ENCODE measurements at places on chromosomes 1 and 21.
A peak's percentile ranks its signal among the peaks of the same experiment; 100 is the strongest.

DNA sequence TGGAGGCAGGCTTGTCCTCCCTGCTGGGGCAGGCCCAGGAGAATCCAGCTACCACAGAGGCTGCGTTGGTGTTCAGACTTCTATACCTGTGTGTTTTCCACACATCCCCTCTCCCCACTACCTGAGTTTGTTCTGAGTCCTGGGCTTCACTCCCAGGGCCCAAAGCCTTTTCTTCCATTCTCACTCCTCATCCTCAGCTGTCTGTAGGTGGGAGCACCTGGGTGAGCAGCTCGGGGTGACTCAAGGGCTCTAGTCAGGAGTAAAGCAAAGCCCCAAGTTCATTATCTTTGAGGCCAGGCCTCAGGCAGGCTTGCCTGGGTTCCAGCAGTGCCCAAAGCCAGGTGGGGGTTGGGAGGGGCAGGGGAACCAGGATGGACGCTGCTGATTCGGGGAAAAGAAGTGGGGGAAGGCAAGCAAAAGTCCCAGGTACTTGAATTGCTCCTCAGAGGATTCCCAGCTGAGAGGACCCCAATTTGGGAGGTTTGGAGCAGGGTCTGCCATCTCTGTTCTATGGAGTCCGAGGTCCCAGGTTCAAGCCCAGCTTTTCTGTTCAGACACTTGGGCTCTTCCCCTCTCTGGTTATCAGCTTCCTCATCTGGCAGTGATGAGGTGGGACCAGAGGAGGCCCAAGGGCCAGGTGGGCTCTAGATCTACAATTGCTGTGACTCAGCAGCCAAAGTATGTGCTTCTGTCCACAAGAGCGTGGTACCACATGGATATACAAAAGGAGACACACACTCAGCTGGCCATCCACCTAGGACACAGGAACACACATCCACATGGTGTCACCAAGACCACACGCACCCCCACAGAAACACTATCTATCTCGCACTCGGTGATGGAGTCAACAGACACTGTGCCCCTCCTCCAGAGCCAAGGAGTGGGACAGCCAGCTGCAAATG is 5.8 kb upstream of the PTPN7 start:
- DNase-seq = no peak

DNA sequence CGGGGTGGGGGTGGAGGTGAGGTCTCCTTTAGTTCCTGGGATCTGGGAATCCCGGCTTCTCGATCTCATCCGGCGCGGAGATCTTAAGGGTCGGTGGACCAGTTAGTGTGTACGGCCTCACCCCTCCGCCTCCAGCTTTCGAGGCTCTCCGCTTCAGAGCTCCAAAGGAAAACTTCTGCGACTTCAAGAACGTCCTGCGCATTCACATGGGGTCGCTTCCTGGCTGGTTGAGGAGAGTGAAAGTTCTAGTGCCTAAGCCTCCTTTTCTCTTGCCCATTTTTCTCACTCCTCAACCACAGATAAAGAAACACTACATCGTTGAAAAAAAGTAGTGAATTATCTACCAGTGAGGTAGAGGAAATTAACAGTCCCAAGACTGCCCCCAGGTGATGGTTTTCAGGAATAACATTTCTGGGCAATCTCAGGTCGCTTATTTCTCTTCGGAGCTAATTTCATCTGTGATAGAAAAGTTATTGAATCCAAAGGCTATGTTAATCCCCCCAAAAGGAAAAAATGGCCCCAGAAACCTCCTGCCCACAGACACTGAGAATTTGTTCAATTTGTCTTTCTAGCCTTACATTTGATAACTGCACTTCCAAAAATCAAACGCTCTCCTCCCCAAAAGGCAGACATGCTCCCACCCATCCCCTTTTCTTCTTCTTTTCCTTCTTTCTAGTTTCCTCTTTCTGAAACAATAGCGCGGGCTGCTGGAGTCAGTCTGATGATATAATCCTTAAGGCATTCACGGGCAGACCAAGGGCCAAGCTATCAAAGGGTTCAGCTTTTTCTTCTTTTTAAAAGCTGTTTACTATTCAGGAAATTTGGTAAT is 20.6 kb upstream of the TBX15 start:
- no peak for DNase-seq

DNA sequence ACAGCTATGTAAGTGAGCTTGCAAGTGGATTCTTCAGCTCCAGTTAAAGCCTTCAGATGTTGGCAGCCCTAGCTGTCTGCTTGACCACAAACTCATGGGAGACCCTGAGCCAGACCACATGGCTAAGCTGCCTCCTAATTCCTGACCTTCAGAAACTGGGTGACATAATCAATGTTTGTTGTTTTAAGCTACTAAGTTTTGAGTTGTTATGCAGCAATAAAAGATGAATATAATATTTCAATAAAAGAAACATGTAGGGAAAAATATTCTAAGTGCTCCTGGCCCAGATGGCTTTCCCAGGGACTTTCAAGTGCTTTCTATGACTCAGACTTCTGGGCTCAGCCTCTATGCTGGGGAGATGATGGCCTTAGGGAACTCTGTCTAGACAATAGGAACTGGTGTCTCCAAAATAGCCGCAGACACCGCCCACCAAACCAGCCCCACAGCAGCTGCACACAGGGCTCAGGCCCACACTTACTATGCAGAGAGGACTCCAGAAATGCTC is 20.3 kb upstream of the AZIN2 start:
- DNase-seq = peak; percentile 79

DNA sequence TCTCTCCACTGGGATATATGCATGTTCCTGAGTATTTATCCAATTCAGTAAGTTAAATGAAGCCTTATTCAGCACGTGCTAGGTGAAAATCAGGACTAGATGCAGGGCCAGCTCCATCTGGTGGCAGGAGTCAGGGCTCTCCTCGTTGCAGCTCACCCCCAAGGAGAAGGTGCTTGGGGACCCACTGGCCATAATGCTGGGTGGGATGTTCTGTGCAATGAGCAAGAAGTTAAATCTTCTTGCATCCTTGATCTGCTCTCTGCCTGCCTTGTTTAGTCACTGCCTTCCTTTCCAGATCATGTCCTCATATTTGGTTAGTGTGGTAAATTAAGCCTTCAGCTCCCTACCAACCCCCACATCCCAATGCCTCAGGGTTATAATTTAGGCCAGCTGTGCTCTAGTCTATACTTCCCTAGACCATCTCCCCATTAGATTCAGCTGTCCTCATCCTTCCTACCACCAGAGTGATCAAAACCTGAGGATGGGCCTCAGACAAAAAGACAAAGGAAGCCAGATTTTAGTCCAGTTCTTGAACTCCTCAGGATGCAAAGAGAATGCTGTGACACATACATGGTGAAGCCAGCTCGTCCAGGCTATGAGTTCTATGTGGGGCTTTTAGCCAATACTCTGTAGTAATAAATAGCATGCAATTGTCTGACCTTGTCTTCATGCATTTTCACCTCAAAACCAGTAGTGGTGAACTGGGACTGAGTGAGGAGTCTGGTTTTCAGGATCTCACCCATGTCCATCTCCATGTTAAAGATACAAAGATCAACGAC is 55.9 kb downstream of the SEC16B start:
- DNase-seq = no peak

- DNase-seq = no peak
These were observed 77.7 kb upstream of the PLPPR5 start for GRCh38 chr1:99082366-99082765.

DNA sequence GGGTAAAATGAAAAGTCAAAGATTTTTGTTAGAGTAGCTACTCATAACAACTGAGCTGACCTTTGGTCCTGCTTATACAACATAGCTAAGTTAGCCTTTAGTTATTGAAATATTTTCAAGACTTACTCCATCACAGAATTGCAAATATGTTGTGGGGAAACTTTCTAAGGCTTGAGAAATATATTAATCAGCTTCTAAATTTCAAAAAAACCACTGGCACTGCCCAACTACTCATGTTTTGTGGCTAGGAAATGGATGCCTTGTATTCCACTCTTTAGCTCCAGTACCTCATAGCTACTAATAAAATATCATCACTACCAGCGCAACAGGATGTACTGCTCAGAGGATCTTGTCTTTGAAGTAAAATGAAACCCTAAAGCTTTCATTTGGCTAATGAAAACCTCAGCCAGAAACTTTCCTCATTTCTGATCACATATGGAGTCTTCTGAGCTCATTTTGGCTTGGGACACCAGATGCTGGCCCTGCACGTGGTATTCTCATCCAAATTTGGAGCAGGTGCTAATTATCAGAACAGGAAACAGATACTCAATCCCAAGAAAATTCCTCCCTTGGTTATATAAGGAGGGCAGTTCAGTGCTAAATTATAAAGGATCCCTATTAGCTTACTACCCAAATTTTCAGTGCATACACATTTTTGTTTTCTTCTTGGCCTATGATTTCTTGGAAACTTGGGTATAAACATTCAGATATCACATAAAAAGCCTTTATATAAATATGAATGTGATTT is 690.7 kb downstream of the ADGRL2 start:
- DNase-seq = no peak

- no peak for DNase-seq
These were observed 1.3 kb downstream of the ZNF644 start for GRCh38 chr1:91020486-91020885.

- no peak for DNase-seq
These were observed 65.3 kb upstream of the TENT5C start for GRCh38 chr1:117540532-117540931.

DNA sequence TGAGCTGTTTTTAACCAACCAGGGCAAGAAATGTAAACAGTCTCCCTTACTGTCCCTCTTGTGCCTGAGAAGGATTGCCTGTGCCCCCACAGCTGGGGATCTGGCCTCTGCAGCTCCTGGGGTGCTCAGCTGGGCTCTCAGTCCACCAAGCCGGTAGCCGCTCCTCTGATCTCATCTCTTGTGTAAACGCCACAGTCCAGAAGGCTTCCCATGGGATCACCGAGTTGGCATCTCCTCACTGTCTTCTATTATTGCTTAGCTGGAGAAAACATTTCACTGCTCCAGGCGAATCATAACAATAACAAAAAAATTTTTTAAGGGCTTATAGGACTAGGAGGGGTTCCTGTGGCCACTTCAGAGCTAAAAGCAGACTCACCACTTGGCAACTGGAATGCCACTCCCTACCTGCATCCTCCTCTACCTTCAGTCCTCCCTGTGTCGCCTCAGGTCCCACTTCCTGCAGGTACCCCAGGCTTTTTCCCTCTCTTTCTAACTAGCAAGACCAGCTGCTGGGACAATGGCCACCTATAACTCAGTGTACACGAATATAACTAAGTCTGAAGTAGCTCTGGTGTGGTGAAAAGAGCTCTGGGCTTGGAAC is 75.8 kb downstream of the ATP1A1 start:
- no peak for DNase-seq

- no peak for DNase-seq
These were observed 5.9 kb downstream of the PKLR start for GRCh38 chr1:155295183-155295941.

GRCh38 chr1:46362158-46362557 is 21.6 kb downstream of the NSUN4 start:
- DNase-seq = peak; percentile 5

DNA sequence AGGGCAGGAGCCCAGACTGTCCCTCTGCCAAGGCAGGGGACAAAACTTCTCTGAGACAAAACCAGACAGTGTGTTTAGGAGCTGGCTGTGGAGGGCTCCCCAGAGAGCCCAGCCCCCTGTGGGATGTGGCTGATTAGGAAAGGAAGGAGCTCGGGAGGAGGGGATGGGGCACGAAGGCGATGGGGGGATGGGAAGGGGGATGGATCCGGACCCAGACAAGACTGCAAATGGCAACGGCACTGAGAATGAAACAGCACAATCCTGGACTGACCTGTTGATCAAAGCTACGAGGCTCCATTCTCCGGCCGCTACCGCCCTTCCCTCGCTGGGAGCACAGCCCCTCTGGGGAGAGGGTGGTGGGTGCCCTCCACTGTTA is 33.1 kb downstream of the FOXO6 start:
- DNase-seq = no peak

DNA sequence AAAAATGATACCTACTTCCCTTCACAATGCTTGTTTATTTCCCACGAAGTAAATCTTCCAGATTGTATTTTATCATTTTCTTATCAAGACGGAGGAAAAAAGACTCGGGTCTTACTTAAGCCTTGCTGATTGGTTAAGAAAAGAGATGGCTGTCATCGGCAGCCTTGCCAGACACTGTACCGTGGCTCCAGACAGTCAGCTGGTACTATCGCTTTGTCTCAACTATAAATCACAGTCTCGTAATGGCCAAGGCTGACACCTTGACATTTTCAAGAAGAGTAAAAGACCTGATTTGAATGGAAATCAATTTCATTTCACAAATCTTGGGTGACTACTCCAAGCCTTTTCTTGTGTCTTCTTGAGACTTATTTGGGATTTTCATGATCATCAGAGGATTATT is 868.0 kb downstream of the USP25 start:
- no peak for DNase-seq

DNA sequence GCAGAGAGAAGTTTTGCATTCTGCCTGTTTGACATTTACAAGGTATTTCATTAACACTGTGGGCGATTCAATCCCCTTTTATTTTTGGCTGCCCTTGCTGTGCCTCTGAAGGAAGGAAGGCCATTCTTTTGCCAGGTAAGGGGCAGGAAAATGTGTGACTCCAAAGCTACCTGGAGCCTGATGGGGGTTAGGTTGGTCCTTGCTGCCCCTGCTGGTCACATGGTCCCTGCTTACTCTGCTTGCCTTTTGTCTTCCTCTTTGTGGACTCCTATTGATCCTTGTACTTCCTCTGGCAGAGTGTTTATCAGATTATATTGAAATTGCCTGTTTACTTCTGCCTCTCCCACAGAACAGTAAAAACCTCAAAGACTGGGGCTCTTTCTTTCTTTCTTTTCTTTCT is 65.7 kb downstream of the ST6GALNAC3 start:
- no peak for DNase-seq

DNA sequence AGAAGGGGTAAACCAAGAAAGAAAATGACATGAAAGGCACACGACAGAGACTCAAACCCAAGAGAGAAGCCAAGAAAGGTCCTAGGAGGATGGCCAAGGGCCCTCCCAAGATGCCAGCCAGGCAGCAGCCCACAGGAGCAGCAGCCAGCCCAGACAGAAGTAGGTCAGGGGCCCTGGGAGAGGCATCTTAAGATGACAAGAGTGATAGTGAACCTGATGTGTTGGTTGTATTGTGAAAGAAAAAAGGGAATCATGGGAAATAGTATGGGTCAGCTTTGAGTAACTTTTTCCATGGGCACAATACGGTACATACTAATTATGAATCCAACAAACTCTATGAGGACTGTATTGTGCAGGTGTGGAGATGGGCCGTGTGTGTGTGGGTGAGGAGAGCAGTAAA is 3.3 kb downstream of the CCSAP start:
- no peak for DNase-seq

DNA sequence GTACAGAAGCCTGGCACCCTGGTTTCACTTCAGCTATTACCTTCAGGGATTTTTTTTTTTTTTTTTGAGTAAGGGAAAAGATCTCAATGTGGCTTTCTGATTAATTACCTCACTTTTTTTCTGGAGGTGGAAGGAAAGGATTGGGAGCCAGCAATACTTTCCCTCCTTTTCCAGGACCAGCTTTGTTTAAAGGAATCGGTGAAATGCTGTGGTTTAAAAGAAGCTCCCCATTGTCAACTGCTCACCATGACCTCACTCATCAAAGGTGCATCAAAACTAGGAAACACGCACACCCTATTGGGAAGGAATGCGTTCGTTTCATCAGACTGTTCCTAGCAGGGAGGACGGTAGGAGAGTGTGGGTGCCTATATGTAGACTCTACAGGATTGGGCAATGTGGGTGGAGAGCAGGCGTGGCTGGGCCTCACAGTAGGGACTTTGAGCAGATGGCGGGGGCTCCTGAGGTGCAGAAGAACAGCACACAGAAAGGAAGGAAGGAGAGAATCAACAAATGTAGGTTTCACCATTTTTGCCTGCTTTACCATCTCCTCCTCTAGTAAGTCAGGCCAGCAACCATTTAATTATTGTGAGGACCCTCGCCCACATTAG is 13.0 kb downstream of the PHGDH start:
- no peak for DNase-seq

- DNase-seq = no peak
These were observed 529.4 kb downstream of the KIF26B start for GRCh38 chr1:245684166-245684565.
